SK-N-SH (cell line): ENCODE measurements at places on chromosomes 16 and 17.

- peak; percentile 61 for DNase-seq
Measured at GRCh38 chr17:57480438-57481196, 224.3 kb downstream of the MSI2 start.

GRCh38 chr17:78342449-78343186 lies 17.3 kb downstream of the SOCS3 start:
- peak; percentile 51 for DNase-seq

DNA sequence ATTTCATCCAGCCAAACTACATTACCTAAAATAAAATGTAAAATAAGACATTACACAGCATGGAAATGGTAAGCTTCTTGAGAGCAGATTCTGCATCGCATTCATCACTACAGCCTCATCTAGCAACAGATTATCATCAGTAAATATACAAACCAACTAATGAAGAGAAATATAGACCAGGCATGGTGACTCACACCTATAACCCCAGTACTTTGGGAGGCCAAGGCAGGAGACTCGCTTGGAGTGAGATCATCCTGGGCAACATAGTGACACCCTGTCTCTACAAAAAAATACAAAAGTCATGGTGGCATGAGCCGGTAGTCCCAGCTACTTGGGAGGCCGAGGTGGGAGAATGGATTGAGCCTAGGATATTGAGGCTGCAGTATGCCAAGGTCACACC lies 19.9 kb downstream of the NCBP3 start:
- no peak for DNase-seq

- DNase-seq, result peak; percentile 24
Measured at GRCh38 chr17:58192612-58193011, at the start of gene EPX. Gene EPX, plus strand, starts transcription at chr17:58192726. Its CDS starts 121 bp downstream, at chr17:58192847.

GRCh38 chr16:83363521-83363920 lies 444.3 kb upstream of the HSBP1 start:
- DNase-seq, result no peak

- peak; percentile 65 for DNase-seq
Measured at GRCh38 chr17:1629504-1630310, 1.1 kb upstream of the SLC43A2 start.

- peak; percentile 82 for DNase-seq
Measured at GRCh38 chr17:7217113-7217987, 2.3 kb downstream of the DLG4 start.

GRCh38 chr17:37742116-37742761 lies 2.6 kb downstream of the HNF1B start:
- peak; percentile 62 for DNase-seq

GRCh38 chr17:63589646-63590045 lies 11.0 kb upstream of the TACO1 start:
- no peak for DNase-seq

DNA sequence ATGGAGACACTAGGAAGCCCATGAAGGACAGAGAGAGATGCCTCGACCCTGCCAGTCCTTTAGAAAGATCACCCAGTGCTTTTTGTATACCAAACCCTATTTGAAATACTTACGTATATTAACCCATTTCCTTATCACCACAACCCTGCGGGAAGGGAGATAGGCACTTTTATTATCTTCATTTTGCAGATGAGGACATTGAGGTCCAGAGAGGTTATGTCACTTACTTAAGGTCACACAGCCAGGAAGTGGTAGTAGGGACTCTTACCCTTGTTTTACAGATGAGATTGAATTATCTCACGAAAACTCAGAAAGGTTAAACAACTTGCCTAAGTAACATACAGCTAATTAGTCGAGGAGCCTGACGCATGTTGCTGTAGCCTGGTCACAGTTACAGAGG lies 38.2 kb downstream of the IL4R start:
- DNase-seq, result no peak

DNA sequence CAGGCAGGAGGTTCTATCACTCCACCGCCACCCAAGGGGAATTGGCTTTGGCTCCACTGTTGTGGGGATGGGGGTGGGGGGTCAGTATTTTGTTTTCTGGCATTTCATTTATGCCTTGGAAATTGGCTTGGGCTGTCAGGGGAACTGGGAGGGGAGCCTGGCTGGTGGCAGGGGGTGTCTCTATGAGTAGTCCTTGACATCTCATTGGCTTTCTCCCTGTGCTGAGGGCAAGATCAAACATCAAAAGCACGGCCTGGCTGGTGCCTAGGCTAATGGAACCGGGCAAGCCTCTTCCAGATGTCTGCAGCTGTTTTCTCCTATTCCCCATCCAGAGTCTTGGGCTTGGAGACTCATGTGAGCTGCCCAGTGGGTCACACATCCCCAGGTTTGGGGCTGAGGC lies 17.4 kb upstream of the NGFR start:
- DNase-seq, result no peak

DNA sequence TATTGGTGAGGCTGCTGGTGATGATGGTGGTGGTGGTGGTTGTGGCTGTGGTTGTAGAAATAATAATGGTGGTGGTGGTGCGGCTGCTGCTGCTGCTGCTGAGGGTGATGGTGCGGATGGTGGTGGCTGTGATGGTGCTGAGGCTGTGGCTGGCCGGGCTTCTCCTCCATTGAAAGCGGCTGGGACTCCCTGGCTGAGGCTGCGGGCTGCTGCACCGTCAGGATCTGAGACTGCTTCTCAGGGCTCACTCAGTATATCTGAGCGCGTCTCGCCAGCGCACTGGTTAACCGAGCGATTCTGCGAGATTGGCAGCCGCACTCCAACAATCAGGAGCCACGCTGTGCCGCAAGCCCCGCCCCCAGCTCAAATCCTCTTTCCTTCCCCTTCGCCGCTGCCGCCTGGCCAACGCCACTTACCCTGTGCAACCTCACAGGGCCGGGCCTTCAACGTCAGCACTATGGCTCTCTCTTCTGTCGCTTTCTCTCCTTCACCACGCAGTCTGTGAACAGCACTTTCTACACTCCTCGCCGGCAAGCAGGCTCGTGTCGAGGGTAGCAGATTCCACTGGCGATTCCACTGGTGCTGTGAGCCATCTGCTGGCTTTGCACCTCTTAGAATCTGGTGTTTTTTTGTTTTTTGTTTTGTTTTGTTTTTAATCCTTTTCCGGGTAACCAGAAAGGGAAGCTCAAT lies at the start of gene NUFIP2:
NUFIP2 (minus strand) TSS at position 259 of the 690 bp plus-strand sequence; CDS start at position 170, 89 bp downstream.
- DNase-seq, result peak; percentile 93

DNA sequence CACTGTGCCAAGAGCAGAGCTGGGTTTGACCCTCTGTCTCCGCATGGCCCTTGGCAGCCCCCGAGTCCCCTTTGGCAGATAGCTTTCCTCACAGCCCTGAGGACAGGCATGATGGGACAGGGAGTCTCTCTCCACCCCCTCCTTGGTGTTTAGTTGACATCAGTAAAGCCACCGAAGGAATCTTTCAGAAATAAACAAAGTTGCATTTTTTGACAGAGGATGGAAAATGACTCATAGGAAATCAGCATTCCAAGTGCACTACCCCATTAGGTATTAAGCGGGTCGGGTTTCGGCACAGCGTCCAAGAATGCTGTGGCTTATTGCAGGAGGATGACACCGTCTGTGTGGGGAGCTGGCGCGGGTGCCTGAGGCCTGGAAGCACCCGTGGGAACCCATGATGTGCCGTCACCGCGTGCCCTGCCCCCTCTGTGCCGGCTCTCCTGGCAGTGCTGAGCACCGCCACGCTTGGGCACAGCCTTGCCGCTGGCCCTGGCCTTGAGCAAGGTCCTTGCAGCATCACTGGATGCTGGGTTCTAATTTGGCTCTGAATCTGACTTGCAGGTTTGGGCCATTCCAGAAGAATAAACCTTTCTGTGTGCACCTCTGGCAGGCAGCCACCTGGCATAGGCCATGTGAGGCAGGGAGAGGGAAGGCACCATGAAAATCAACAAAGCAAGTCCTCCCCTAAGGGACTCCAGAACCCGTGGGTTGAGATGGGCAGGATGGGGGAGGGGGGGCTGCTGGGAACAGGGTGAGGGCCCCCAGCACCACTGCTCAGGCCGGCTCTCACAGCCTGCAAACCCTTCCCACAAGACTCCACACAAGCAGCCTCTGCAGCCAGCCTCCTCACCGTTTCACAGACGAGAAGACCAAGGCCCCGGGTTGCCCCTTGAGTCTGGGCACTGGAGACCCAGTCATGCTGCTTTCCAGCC lies 50.5 kb upstream of the ZNF469 start:
- no peak for DNase-seq

GRCh38 chr17:77498791-77499698 lies 358.3 kb downstream of the SEC14L1 start:
- DNase-seq, result peak; percentile 76

DNA sequence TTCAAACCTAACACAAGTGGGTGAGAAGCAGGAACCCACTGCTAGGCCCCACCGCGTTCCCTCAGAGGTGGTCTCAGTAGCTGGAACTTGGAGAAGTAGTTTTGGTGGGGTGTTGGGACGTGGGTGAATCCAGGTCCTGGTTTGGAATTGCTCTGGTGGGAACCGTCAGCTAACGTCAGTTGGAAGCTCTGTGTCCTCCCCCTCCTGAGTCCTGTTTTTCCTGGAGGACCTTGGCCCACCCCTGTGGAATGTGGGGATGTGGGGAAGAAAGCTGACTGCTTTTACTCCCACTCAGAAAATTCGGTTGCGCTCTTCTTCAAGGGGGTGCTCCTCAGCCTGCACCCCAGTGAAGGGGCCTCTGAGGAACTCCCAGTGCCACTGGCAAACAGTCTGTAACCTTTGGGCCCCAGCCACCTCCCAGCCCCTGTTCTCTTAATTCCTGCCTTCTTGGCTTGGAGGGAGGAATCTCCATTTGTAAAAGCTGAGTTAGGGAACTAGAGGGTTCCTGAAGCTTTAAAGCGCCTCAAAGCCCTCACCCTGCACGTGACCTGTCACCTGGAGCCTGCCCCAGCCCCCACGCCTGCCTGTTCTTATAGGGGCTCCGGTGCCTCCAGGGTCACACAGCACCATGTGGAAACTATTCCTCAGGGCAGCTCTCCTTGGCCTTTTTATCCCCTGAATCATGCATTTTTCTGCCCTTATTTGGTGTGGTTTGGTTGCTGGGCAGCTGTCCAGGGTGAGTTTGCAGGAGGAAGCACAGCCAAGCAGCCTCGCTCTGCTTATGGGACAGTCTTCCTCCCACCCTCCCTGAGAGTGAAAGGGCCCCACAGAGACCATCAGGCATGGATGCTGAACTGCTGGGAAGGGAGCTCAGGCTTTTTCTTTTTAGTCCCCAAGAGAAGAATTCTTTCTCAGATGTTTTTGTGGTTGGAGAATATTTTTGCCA lies 16.2 kb upstream of the NAGLU start:
- no peak for DNase-seq

DNA sequence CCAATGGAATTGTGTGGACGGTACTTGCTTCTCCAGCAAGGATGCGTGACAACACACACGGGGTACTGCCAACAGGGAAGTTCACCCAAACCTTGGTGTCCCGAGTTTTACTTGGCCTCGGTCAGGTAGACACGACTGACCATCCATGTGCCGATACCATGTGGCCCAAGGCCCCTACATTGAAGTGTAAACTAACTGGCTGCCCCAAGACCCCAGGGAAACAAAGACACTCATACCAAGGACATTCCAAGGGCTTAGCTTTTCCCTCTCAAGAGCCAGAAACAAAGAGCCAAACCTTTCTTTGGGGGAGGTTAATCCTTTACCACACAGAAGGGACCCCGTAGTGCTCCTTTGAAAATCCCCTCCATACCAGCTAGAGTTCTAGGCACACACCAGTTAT lies 215.9 kb upstream of the TNRC6C start:
- no peak for DNase-seq

GRCh38 chr17:71237903-71238538 lies 882.8 kb upstream of the SOX9 start:
- DNase-seq, result peak; percentile 12

- peak; percentile 62 for DNase-seq
Measured at GRCh38 chr17:4599505-4600281, 15.4 kb downstream of the SMTNL2 start.

GRCh38 chr17:57108671-57109392 lies 23.8 kb downstream of the AKAP1 start:
- no peak for DNase-seq

GRCh38 chr17:58047376-58048150 lies 35.7 kb upstream of the DYNLL2 start:
- DNase-seq, result peak; percentile 33

DNA sequence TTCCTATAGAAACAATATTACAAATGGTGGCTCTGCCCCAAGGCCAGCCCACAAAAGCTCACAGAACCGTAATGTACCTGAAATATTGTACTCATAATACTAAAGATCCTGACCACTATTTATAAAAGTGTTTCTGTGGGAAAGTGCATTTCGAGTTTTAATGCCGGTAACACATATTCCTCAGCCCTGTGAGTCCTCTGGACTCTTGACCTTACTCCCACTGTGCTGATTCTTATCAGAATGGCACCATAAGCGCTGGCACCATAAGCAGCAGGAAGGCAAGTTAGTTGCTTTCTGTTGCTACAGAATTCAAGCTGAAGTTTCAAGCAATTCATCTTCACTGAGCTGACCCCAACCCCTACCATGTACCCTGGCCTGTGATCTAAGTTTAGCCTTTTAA lies 36.4 kb upstream of the MED13 start:
- DNase-seq, result no peak

GRCh38 chr17:72466606-72467005 lies 345.8 kb downstream of the SOX9 start:
- no peak for DNase-seq

- DNase-seq, result no peak
Measured at GRCh38 chr17:18980682-18981334, 23.8 kb downstream of the FAM83G start.

GRCh38 chr17:43468691-43469139 lies 15.1 kb upstream of the DHX8 start:
- DNase-seq, result no peak

DNA sequence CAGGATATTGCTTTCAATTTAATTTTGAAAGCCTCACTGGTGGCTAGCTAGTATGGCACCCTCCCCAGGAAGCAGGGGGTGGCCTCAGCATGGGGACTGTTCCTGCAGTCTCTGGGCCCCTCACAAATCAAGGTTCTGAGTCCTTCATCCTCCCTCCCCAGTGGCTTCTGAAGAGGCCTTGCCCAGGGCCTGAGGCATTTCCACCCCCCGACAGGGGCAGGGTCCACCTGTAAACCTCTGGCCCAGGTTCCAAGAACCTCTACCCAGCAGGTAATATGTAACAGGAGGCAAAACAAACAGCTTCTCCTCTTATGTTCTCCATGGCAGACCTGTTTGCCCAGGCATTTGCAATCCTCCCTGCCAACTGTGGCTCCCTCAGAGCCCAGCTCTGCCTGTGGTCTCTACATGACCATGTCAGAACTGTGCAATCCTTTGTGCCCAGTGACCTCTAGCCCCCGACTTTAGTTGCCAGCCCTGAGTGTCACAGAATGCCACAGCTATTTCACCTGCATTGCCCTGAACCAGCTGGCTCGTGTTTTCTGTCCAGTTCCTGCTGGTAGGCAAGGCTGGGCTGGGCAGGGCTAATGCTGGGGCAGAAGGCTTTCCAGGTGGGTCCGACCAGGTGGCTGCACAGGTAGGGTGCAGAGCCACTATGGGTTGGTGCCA lies 14.3 kb downstream of the ACSF2 start:
- no peak for DNase-seq

DNA sequence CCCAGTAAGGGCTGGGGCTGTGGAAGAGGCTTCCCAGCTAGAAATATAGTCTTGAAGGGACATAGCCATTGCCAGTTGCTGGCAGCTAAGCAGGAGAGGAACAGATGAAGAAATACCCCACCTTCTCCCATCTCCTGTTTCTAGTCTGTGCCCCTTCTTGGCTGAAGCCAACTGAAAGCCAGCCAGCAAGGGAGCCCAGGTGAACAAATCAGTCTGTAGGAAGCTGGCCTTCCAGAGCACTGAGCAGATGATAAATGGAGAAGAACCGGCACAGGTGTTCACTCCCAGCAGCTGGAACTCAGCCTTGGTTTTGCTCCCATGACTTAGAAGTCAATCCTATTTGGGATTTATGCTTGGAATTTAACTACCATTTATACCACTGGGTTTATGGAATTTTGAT lies 69.2 kb upstream of the DHX40 start:
- DNase-seq, result no peak
